NCI-H345 (cell line): ENCODE measurements at places on chromosomes 3 and 15.

DNA sequence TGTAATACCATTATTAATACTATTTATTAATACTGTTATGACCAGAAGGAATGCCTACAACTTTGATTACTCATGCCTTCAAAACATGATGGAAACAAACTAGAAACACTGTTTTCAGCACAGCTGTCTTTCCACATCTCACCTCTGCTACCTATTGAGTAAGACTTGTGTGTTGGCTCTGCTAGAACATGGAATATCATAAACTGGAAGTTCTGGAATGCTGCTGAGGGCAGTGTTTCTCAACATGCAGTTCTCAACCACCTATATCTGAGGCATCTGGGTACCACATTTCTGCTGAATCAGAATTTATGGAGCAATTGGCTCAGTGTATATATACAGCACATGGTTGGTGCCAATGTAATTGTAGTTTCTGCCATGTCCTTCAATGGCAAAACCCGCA, 392.1 kb downstream of the TUSC7 start:
- DNase-seq = no peak

GRCh38 chr15:74783072-74783807, 1.4 kb downstream of the CSK start:
- DNase-seq = peak; percentile 12

GRCh38 chr15:51281368-51281967, 56.9 kb downstream of the CYP19A1 start:
- no peak for DNase-seq

- DNase-seq = no peak
Measured at GRCh38 chr3:128780101-128780837, 54.3 kb downstream of the RAB7A start.

DNA sequence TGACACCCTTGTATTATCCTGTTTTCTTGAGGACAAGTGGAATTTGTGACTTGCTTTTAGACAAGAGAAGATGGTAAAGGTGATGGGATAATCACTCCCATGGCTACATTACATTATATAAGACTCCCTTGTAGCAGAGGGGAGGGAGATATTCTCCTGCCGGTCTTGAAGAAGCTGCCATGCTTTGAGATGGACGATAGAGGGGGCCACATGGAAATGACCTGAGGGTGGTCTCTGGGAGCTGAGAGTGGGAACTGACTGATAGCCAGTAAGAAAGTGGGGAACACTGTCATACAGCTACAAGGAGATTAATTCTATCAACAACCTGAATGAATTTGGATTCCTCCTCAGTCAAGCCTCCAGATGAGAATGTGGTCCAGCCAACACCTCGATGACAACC, 540.1 kb downstream of the NTRK3 start:
- no peak for DNase-seq

- peak; percentile 35 for DNase-seq
Measured at GRCh38 chr3:126522363-126522788, 1.6 kb upstream of the CHST13 start.

GRCh38 chr15:89203705-89204273, 17.6 kb downstream of the RLBP1 start:
- no peak for DNase-seq

DNA sequence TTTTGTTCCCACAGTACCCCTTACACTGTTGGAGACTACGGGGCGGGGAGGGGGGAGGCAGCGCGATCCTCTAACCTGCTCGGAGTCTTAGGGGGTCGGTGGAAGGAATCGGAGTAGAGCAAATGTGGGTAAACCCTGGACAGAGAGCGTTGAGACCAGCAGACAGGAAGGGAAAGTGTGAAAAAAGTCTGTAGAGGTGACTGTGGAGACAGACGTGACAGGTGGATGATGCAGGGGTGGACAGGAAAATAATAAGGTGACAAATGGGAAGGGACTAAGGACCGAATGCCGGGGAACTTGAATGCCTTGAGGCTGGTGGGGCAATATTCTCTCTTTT, 424 bp downstream of the EAF2 start:
- no peak for DNase-seq

DNA sequence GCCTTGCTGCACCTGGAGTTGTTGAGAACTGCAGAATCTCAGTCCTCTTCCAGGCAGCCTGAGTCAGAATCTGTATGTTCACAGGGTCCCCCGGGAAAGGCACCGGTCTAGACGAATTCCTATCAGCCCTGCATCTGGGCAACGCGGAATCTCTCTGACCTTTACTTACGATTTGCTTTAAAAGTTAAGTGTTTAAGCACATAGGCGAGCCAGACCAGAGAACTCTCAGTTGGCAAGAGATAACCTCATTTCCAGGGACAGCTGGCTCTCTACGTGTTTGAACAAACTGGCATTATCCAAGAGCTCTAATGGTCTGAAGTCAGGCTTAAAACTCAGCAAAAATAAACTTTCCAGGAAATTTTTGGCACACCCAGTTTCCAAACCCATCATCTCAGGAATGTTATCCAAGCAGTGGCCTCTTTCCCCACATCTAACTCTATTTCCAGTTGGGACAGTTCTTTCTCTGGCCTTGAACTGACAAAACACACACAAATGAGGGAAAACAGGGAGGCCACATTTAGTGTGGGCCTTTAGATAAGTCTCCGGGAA, 53.4 kb downstream of the HES1 start:
- DNase-seq = no peak
